ENCODE measurements at places on chromosomes 5 and 9.
A peak's percentile ranks its signal among the peaks of the same experiment; 100 is the strongest.

- DNase-seq = no peak
Measured at GRCh38 chr5:40507095-40507494, 172.6 kb upstream of the PTGER4 start.

DNA sequence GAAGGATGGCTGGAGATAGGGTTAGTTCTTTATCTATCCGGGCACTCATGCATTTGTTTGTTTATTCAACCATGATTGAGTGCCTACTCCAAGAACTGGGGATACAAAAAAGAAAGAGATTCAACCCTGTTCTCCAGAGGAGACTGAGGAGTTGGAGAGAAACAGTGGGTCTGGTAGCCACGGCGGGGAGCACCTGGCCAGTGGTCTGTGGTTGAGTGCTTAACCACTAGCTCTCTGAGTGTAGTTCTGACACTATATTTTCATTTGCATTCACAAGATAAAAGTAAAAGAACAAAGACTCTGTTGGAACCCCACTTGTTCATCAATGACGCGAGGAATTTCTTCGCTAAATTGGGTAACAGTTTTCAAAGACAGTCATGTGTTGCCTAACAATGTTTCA, 295.5 kb upstream of the MSX2 start:
- DNase-seq = no peak

GRCh38 chr5:110840347-110840960, 101.6 kb downstream of the SLC25A46 start:
- no peak for DNase-seq

GRCh38 chr9:131745610-131746009, 5.7 kb upstream of the RAPGEF1 start:
- DNase-seq = no peak

DNA sequence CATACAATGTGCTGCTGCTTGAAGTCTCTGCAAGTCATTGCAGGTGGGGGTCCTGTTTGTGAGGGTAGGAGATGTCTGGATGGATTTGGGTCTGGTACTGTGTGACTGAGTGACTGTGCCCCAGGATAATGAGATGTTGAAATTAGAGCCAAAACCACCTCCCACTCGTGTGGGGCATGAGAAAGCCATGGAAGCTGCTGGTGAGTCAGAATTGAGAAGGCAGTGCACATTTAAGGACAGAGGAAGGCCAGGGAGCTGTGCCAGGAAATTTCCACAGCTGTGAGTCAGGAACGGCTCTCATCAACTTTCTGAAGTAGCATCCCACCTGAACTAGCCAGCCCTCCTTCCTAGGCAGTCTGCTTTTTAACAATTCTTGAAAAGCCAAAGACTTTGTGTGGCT, 229.8 kb downstream of the DRD1 start:
- DNase-seq = no peak

DNA sequence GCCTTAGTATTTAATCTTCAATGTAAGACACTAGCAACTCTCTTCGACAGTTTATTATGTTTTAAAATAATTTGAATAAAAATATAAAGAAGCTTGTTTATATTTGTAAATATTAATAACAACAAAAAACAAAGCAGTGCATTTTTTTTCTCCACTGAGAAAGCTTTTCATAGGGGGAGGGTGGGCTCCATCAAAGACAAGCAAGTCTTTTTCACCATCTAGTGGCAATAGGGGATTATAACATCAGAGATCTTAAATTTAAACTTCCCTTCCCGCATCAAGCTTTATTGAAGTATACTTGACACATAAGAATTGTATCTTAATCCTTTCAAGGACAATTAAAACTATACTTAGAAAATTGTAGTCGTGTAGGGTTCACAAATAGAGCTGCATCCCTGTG, 9.3 kb upstream of the OR13F1 start:
- DNase-seq = no peak

DNA sequence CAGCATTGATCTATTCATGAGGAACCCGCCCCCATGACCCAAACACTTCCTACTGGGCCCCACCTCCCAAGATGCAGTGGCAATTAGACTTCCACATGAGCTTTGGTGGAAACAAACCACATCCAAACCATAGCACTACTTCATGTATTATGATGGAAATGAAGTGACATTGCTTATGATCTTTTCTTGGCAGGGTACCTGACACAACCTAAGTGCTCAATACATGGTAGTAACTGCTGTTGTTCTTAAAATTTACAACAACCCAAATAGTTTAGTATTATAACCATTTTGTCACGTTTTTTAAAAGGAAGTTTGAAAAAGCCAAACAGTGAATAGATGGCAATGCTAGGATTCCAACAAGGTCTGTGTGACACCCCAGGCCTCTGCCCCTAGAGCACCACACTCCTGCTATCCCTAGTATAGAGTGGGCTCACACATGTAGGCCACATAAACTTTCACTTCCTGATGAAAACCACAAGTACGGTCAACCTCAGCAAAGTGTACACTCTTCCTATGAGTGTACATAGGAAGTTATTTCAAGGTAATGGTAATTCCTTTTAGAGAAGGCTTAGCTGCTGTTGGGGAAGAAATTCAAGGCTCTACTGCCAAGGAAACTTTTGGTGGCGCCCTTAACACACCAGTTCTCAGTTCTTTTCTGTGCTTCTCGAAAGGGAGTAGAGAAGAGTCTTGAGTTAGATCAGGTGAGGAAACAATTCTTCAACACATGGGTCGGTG, 97.6 kb downstream of the ARSB start:
- DNase-seq = no peak

DNA sequence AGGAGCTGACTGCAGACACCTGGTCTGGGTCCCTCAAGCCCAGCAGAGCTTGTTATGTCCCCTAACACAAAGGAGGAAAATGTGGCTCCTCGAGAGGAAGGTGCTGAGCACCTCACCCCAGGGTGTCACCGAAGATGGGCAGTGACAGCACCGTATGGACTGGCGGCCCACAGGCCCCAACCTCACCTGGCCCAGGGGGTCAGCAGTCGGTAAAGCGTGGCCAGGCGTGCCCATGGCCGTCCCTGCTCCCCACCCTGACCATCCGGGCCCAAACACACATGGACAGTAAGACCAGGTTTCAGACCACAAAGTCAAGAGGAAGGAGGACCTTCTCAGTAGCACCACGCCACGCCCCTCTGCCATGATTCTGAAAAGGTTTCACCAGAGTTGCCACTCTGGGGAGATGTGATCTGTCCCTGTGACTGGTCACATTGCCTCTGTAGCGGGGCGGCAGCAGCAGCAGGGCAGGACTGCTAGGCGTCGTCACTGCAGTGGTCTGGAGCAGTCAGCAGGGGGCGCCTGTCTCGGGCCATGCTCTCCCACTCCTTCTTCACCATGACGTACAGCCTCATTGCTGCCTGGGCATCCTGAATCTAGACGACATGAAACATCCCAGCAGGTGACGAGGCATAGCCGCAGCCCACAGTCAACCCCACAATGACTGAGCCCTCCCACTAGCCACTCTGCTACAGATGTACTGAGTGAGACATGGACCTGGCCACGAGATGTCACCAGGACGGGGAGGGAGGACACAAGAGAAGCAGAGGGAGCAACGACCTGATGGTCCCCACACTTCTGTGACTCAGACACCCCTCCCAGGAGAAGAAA, 11.1 kb downstream of the REXO4 start:
- peak; percentile 65 for DNase-seq

- no peak for DNase-seq
Measured at GRCh38 chr9:21576331-21577189, 94.4 kb upstream of the IFNE start.

DNA sequence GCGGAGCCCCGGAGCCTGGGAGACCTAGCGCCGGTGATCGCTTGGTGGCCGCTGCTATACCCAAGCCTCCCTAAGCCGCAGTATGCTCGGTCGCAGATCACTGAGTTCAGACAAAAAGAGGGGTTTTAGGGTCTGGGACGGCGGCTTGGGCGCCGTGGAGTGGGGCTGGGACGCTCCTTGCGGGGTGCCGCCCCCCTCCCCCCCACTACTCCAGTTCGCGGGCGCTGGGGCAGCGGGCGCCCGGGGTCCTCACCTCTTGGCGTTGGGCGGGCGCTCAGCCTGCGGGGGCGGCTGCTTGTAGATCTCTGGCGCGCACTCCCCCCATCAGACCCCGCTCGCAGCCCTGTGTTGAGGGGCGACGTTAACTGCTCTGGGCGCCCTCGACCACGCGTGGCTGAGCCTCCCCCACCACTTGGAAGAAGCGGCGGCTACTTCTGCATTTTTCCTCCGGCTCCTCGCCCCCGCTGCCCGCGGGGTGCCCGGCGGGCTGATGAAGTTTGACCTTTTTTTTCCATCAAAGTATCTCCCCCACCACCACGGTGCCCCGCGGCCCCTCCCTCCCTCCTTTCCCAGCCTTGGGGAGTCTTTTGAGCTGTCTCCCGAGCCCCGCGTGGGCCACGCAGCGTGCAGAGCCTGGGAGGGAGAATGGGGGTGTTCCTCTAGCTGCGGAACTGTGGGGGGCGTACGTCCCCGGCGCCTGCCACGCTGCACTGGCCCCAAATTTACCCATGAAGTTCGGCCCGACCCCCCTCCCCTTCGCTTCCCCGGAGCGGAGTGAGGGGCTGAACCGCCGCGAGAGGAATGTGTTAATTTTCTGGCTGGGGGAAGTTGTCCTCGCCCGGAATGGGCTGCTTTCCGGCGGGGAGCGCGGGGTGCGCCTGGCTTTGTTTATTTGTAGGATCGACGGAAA, 1.2 kb downstream of the CXXC5 start:
- DNase-seq = no peak

- no peak for DNase-seq
Measured at GRCh38 chr9:115673599-115673998, 480.0 kb upstream of the PAPPA start.

DNA sequence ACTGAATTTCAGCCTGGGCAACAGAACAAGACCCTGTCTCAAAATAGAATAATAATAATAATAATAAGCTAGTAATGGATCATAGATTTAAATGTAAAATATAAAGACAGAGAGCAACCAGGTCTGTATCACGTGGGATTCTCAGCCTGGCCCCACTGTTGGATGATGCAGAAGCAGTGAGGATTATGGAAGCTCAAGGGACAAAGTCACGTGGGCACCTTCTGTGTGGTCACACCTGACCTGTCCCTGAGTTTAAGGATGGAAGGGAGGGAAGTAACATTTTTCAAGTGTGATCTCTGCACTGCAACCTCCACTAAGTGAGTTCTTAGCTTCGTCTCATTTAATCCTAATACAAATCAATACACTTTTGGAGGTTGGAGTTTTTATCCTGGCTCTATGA, 212.5 kb upstream of the IER5L start:
- no peak for DNase-seq

GRCh38 chr5:109997161-109997560, 307.4 kb downstream of the MAN2A1 start:
- no peak for DNase-seq

- no peak for DNase-seq
Measured at GRCh38 chr5:94901191-94901979, 282.9 kb downstream of the SLF1 start.

GRCh38 chr5:4137781-4138180, 542.1 kb downstream of the IRX1 start:
- no peak for DNase-seq

DNA sequence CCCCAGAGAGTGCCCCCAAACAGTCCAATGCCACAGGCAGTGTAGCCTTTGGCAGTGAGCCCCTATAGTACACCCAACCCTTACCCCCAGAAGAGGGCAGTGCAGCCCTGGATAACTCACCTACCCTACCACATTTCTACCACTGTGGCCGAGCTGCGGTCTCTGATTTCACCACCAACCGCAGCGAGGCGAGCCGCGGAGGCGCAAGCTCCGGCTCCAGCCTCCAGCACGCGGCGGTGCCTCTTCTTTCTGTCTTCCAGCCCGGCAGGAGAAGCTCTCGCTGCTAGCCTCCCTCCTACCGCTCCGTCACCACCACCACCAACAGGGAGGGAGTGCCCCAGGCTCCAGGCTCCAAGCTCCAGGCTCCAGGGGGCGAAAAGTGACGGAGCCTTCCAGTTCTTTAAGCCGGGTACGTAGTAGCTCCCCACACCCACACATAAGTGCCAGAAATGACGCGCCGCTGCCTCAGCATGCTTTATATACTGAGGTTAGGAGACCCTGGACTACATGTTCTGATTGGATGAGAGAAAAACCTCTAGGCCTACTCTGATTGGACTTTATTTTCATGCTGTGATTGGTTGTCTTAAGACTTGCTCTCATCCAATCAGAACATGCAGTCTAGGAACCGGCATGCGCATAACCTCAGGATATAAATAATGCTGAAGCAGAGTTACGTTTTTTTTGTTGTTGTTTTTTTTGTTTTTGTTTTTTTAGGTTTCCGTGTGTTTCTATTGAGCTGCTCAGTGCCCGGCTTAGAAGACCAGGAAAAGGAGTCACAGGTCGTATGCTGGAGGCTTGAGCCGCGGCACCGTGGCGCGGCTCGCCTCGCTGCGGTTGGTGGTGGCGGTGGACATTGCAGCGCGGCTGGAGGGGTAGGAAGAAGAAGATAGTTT, at the start of gene PCAT7:
PCAT7 (plus strand) TSS at position 645 of the 893 bp plus-strand sequence.
- DNase-seq = peak; percentile 35

GRCh38 chr5:157761690-157762621, 18.4 kb downstream of the LSM11 start:
- no peak for DNase-seq

GRCh38 chr9:68640421-68641089, 64.5 kb upstream of the PIP5K1B start:
- DNase-seq = no peak

GRCh38 chr5:178381206-178381605, 148.6 kb upstream of the PHYKPL start:
- DNase-seq = no peak

DNA sequence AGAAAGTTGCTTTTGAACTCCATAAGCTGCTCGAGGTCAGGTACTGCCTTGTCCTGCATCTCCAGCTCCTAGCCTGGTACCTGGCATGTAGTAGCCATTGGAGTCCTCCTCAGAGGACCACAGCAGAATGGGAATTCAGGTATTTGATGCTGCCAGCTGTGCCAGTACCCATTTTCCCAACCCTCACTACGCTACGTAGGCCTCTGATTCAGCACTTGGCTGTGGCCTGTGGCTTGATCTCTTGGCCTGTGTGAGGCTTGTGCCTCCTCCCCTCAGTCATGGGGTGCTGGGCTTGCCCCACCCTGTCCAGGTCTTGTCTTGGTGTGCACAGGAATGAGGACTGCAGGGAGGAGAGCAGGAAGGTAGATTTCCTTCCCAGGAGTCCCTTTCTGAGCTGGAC, 11.8 kb downstream of the OTULIN start:
- DNase-seq = no peak

GRCh38 chr5:109961751-109962150, 272.0 kb downstream of the MAN2A1 start:
- DNase-seq = no peak

Measured in stimulated activated CD8-positive, alpha-beta memory T cell treated with anti-CD3 and anti-CD28 coated beads, Interleukin-2, amount 100 ng/mL, for 48 hours (primary cell).